Activated CD4-positive, alpha-beta memory T cell treated with anti-CD3 and anti-CD28 coated beads, Interleukin-2, amount 10 ng/mL, durations not matched to agents 7 days and 5 days (primary cell): ENCODE measurements at places on chromosomes 13 and 19. TPM values are rescaled to one million over a fixed set of nuclear protein-coding genes. Genes with fewer than 3 reads are reported as not detected.

GRCh38 chr19:38551450-38551813 is 66.3 kb downstream of the MAP4K1 start:
- H3K27me3 ChIP-seq: peaks cover 3% of the 10 kb centered on the region
- H3K36me3 ChIP-seq: no peaks in the 10 kb centered on the region
- no peak overlapping the region for H3K4me3 ChIP-seq
- peak; percentile 41 for DNase-seq

DNA sequence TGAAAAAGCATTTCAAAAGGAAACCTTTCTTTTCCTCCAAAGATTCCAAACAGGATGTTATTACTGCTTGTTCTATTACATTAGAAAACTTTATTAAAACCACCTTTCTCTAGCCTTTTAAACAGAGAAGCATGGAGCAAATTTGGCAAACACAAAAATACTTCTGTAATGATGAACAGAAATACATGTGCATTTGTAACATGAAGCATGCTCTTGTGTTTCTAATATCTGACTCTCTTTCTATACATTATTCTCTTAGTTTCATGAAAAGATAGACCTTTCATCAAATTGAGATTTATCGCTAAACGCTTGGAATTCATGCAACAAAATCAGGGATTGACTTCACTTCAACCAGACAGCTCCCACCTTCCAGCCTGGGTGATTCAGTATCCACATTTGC is 152.8 kb upstream of the IRS2 start:
- DNase-seq: no peak
- no peak overlapping the region for H3K27ac ChIP-seq
- no peaks in the 10 kb centered on the region for H3K36me3 ChIP-seq
- no peaks in the 10 kb centered on the region for H3K27me3 ChIP-seq
- H3K4me3 ChIP-seq: no peak overlapping the region

- no peak overlapping the region for H3K27ac ChIP-seq
- no peaks in the 10 kb centered on the region for H3K36me3 ChIP-seq
- no peak overlapping the region for H3K4me3 ChIP-seq
- H3K27me3 ChIP-seq: peaks cover 7% of the 10 kb centered on the region
These were observed 11.3 kb upstream of the CACNG8 start for GRCh38 chr19:53951436-53951835.

ZNF493 gene
- 15.7 TPM for total RNA-seq

DNA sequence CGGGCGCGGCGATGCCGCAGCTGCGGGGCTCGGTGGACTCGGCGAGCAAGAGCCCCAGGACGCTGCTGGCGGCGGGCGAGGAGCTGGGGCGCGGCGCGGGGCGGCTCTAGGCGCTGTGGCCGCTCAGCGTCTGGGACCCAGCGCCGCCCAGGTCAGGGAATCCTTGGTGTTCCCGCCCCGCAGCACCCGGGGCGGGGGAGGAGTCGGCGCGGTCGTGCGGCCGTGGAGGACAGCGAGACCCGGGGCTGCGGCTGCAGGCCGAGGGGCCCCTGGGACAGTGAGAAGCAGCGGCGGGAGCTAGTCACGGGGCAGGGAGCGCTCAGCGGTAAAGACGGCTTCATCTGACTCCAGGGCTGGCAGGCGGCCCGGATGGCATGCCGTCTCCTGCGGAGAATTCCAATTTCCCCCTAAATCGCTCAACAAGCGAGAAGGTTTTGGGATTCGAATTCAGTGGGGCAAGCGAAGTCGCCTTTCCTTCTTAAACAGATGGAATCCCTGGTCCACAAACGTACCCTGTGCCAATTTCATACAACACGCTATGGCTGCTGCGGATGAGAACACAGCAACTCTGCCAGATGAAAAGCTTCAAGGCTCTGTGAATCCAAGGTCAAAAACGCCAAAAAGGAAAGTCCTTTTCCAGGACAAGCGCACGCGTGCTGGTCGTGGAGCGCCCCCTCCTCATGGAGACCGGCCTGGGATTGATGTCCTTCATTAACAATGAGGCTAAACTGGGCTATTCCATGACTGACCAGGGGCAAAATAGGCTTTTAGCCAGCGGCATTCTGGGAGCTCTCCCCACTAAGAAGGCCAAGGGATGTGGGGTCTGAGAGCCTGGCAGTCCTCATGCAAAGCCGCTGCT is 4.2 kb upstream of the ZSCAN4 start:
- peaks cover 13% of the 10 kb centered on the region for H3K27me3 ChIP-seq
- peak overlapping the region; percentile 65 for H3K4me3 ChIP-seq
- H3K36me3 ChIP-seq: no peaks in the 10 kb centered on the region
- DNase-seq: no peak
- H3K27ac ChIP-seq: no peak overlapping the region
- H3K4me1 ChIP-seq: peaks cover 1% of the 10 kb centered on the region

GRCh38 chr13:98129059-98129746 is 13.7 kb upstream of the FARP1 start:
- H3K4me1 ChIP-seq: no peaks in the 10 kb centered on the region
- H3K27me3 ChIP-seq: peaks cover 5% of the 10 kb centered on the region
- DNase-seq: no peak
- no peak overlapping the region for H3K4me3 ChIP-seq
- no peaks in the 10 kb centered on the region for H3K36me3 ChIP-seq

DNA sequence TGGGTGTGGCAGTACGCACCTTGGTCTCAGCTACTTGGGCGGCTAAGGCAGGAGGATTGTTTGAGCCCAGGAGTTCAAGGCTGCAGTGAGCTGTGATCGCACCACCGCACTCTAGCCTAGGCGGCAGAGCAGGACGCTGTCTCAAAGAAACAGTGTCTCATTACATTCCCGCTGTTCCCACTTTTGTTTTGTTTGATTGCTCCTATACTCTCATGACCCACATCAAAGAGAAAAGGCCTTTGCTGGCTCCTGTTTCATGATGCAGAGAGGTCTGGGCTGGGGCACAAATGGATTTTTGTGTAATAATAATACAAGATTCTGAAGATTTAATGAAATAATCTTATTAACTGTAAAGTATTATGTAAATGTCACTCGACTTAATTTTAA is 85.7 kb downstream of the LACC1 start:
- H3K4me1 ChIP-seq: no peaks in the 10 kb centered on the region
- H3K36me3 ChIP-seq: no peaks in the 10 kb centered on the region

DNA sequence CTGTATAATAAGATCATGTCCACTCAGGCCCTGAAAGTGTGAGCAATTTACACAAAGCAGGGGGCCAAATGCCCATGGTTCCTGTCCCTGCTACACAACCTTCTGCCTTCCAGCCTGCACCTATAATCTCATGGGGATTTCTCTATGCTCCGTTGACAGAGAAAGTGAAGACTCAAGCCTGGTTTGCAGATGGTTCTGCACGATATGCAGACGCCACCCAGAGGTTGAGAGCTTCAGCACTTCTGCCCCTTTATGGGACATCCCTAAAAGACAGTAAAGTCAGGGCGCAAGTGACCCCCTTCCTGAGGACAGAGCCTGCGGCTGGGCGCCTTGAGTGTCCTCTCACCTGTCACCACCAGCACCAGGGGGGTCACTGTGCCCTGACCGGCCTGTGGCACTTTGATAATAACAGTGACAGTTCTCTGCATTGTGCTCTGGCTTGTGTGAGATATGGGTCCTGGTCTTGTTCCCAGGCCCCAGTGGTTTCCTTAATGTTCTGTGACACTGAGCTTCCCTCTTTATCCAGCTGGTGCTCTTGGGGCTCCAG is 15.1 kb downstream of the LILRA5 start:
- H3K4me3 ChIP-seq: no peak overlapping the region
- no peak overlapping the region for H3K27ac ChIP-seq
- no peaks in the 10 kb centered on the region for H3K36me3 ChIP-seq
- DNase-seq: no peak

- H3K27me3 ChIP-seq: no peaks in the 10 kb centered on the region
- DNase-seq: no peak
- H3K4me1 ChIP-seq: no peaks in the 10 kb centered on the region
- H3K27ac ChIP-seq: no peak overlapping the region
These were observed 245.6 kb downstream of the DACH1 start for GRCh38 chr13:71621174-71622124.

SCGB2B2 gene
- 0.40 TPM for total RNA-seq

DNA sequence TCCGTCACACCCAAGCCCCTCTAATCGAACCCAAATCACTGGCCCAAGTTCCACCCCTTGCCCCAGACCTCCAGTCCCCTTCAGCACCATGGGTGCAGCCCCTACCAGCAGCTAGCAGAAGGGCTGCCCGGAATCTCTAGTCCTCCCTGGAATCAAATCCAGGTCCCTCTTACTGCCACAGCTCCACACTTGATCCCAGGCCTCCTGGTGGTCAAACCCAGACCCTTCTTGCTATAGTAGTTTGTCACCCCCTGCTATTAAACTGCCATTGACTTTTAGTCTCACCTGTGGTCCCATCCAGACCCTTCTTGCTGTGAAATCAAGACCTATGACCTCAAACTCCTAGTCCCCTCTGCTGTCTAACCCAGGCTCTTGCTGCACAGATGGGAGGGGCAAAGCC is 8.7 kb downstream of the HIPK4 start:
- no peak for DNase-seq
- peaks cover 2% of the 10 kb centered on the region for H3K4me1 ChIP-seq
- H3K27me3 ChIP-seq: peaks cover 6% of the 10 kb centered on the region
- no peak overlapping the region for H3K27ac ChIP-seq

GRCh38 chr13:25175431-25175830 is 3.3 kb upstream of the AMER2 start:
- DNase-seq: no peak
- peaks cover 53% of the 10 kb centered on the region for H3K27me3 ChIP-seq
- peaks cover 11% of the 10 kb centered on the region for H3K4me1 ChIP-seq
- no peak overlapping the region for H3K27ac ChIP-seq
- H3K4me3 ChIP-seq: no peak overlapping the region
- peaks cover 2% of the 10 kb centered on the region for H3K36me3 ChIP-seq

GRCh38 chr19:39692166-39692565 is 12.1 kb upstream of the LGALS14 start:
- DNase-seq: no peak
- H3K27me3 ChIP-seq: peaks cover 12% of the 10 kb centered on the region
- H3K4me3 ChIP-seq: no peak overlapping the region

DNA sequence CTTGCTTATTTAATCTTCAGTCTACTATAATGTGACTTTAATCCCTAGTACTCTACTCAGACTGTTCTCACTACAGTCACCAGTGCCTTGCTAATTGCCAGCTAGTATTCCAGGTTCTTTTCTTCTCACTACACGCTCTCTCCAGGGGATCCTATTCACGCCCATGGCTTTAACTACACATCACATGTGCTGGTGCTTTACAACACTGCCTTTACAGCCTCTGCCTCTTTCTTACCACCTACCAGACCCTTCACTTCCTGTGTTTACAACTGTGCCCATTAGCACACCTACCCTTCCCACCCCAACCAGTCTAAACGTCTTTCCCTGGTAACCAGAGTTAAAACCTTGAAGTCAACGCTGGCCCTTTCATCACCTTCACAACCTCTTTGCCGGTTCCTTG is 249.5 kb downstream of the DNAJC15 start:
- no peak overlapping the region for H3K4me3 ChIP-seq
- no peaks in the 10 kb centered on the region for H3K4me1 ChIP-seq
- H3K27me3 ChIP-seq: peaks cover 18% of the 10 kb centered on the region

DNA sequence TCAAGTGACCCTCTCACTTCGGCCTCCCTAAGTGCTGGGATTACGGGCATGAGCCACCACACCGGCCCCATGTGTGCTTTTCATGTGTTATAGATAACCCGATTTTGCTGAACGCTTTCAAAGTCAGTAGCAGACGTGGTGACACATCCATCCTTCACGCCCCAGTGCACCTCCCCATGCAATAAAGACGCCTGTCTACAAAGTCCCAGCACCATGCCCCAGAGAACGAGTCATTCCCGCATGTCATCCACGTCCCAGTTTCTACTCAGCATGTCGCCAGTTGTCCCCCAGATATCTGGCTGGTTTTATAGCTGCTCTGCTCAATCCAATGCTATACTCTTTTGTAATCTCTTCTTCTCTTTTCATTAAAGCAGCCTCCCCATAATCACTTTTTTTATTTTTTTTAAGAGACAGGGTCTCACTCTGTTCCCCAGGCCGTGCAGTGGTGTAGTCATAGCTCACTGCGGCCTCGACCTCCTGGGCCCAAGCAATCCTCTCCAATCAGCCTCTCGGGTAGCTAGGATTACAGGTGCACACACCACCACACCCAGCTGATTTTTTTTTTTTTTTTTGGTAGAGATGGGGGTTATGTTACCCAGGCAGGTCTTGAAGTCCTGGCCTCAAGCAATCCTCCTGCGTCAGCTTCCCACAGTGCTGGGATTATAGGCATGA is 42.5 kb downstream of the DNM2 start:
- peak overlapping the region; percentile 69 for H3K4me3 ChIP-seq
- H3K36me3 ChIP-seq: peaks cover 73% of the 10 kb centered on the region
- DNase-seq: peak; percentile 43
- peaks cover 86% of the 10 kb centered on the region for H3K4me1 ChIP-seq

DPF1 gene
- total RNA-seq: 0.55 TPM

DNA sequence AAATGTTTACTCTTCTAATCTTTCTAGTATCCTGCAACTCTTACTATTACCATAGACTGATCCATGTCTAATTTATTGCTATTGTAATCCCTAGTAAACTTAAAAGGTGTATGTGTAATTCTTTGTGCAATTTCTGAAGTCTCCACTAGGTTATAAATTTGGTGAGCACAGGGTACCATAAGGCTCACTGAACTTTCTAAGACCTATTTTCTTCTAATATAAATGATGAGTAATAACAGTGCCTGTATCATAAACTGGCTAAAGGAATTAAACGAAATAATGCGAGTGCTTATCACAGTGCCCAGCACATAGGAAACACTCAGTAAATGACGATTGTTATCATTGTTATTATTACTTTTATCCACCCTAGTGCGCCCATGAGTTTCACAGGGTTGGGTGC is 119.1 kb downstream of the KLF12 start:
- DNase-seq: no peak
- H3K36me3 ChIP-seq: peaks cover under 1% of the 10 kb centered on the region
- no peak overlapping the region for H3K27ac ChIP-seq
- H3K27me3 ChIP-seq: no peaks in the 10 kb centered on the region
- H3K4me1 ChIP-seq: no peaks in the 10 kb centered on the region

PCCA gene
- 12.2 TPM for total RNA-seq

B3GNT8 gene
- total RNA-seq: 4.3 TPM

GRCh38 chr13:25375727-25376358 is 4.1 kb downstream of the ATP8A2 start:
- peak; percentile 22 for DNase-seq
- no peak overlapping the region for H3K4me3 ChIP-seq
- H3K4me1 ChIP-seq: peaks cover 10% of the 10 kb centered on the region
- peaks cover 61% of the 10 kb centered on the region for H3K27me3 ChIP-seq
- H3K36me3 ChIP-seq: no peaks in the 10 kb centered on the region
- H3K27ac ChIP-seq: no peak overlapping the region

ERCC2 gene
- total RNA-seq: 19.0 TPM

- no peak overlapping the region for H3K4me3 ChIP-seq
- peaks cover 3% of the 10 kb centered on the region for H3K4me1 ChIP-seq
- DNase-seq: no peak
- H3K36me3 ChIP-seq: no peaks in the 10 kb centered on the region
These were observed 42.8 kb upstream of the NDUFS7 start for GRCh38 chr19:1340681-1341469.

KLHL1 gene
- total RNA-seq: not detected
